ENCODE measurements at places on chromosomes 11 and 22.

DNA sequence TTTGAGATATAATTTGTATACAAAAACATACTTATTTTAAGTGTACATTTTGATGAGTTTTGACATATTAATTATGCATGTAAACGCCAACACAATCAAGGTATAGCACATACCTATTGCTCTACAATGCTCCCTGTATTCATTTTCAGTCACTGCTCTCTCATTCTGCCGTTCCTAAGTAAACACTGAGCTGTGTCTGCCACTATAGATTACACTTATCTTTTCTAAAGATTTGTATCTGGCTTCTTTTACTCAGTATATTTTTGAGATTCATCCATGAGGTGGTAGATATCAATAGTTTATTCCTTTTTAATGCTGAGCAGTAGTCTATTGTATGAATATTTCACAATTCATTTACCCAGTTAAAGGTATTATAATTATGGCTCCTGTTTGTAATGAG is 25.4 kb upstream of the BACE1-AS start:
- no peak for DNase-seq

DNA sequence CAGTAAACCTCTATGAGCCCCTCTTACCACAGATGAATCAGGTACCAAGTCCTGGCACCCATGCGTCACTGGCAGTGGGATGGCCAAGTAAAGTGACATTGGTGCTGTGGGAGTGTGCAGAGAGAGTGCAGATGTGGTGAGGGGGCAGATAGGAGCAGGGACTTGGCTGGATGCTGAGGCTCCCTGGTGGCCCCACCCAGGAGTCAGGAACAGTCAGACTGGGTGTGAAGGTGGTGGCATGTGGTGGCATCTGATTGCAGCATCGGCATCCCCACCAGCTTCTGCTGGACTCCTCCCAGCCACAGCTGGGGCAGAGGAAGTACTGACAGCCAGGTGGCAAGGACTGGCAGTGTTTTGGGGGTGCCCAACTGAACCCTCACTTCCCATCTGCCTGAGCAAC is 11.4 kb downstream of the DGAT2 start:
- no peak for DNase-seq

GRCh38 chr11:84497981-84498411 is 1129.1 kb downstream of the DLG2 start:
- DNase-seq = no peak

GRCh38 chr11:121244884-121245283 is 47.7 kb upstream of the SC5D start:
- DNase-seq = no peak

GRCh38 chr11:122230385-122230755 is 114.4 kb upstream of the BLID start:
- no peak for DNase-seq

DNA sequence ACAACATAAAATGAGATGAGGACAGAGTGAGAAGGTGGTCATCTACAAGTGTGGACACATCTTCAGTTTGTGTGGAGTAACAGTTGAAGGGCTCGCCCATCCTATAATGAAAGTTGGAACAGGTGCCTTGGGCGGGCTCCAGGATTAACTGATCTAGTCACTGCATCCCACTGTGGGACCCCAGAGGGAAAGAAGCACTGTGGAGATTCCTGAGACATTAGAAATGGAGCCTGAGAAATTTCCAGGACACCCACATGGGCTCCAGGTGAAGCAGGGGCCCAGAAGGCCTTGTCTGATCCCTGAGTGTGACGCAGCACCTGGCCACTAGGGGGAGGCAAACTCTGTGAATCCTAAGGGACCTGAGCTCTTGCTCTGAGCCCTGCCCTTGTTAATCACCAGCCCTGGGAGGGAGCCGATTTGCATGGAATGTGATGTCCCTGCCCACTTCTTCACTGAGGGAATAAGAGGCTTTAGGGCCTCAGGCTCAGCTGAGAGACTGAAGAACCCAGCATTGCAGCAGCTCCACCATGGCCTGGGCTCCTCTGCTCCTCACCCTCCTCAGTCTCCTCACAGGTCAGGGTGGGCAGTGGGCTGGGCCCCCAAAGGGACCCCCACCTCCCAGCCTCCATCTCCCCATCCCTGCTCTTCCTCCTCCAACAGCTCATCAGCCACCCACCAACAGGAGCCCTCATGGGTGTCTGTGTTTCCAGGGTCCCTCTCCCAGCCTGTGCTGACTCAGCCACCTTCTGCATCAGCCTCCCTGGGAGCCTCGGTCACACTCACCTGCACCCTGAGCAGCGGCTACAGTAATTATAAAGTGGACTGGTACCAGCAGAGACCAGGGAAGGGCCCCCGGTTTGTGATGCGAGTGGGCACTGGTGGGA is 98.4 kb downstream of the VPREB1 start:
- DNase-seq = peak; percentile 43

DNA sequence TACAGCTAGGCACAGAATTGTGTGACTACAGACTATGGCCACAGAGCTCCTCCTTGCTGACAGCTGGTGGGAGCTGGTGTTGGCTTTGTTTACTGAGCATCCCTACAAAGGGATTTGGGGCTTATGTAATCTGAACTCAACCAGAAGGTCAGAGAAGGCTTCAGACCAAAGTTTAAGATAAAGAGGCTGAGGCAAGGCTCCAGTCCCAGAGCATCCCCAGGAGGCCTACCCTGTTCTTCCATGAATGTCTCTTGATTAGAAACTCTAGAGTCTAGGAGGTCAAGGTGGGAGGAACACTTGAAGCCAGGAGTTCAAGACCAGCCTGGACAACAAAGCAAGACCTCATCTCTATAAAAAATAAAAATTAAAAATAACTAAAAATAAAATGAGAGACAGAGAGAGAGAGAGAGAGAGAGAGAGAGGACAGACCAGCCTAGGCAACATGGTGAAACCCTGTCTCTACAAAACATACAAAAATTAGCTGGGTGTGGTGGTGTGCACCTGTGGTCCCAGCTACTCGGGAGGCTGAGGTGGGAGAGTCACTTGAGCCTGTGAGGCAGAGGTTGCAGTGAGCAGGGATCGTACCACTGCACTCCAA is 125.5 kb upstream of the SERPIND1 start:
- no peak for DNase-seq

All from activated CD4-positive, CD25-positive, alpha-beta regulatory T cell (primary cell).